ENCODE measurements at places on chromosomes 7 and 10. TPM values are rescaled to one million over a fixed set of nuclear protein-coding genes. Genes with fewer than 3 reads are reported as not detected.

Gene SPDYE2B
- total RNA-seq, result 0.12 TPM

Gene ENTPD1
- 1.2 TPM for total RNA-seq

Gene TRIM73
- 1.3 TPM for total RNA-seq

Gene NOS3
- total RNA-seq, result 0.53 TPM

Gene ACTL6B
- not detected for total RNA-seq

Gene CLDN15
- total RNA-seq, result 1.6 TPM

Gene ADAP1
- total RNA-seq, result 2.3 TPM

Gene TRPV5
- not detected for total RNA-seq

Gene CLDN4
- 0.23 TPM for total RNA-seq

Gene PANK1
- total RNA-seq, result 2.6 TPM

Gene CCDC172
- total RNA-seq, result not detected

Gene CXCL12
- total RNA-seq, result 235 TPM

Gene DHX32
- 26.4 TPM for total RNA-seq

Gene GPR37
- 0.30 TPM for total RNA-seq

Gene ZNF853
- 0.59 TPM for total RNA-seq

Gene CEP55
- 0.47 TPM for total RNA-seq

Gene FKBP14
- total RNA-seq, result 17.6 TPM

Gene ADARB2
- total RNA-seq, result not detected

Gene SH2B2
- total RNA-seq, result 0.70 TPM

Gene SPDYE6
- not detected for total RNA-seq

Gene GJD4
- not detected for total RNA-seq

Gene ELAPOR2
- 117 TPM for total RNA-seq
